Omental fat pad (tissue), 4 donors: ENCODE measurements at places on chromosomes 7 and 10.

GRCh38 chr7:87445897-87446296 lies 29.6 kb downstream of the ABCB4 start:
- no peak for DNase-seq

- no peak for DNase-seq
Measured at GRCh38 chr10:46520941-46521340, 35.5 kb downstream of the GPRIN2 start.

- DNase-seq = no peak
Measured at GRCh38 chr10:78829565-78829964, 239.2 kb upstream of the ZMIZ1 start.

DNA sequence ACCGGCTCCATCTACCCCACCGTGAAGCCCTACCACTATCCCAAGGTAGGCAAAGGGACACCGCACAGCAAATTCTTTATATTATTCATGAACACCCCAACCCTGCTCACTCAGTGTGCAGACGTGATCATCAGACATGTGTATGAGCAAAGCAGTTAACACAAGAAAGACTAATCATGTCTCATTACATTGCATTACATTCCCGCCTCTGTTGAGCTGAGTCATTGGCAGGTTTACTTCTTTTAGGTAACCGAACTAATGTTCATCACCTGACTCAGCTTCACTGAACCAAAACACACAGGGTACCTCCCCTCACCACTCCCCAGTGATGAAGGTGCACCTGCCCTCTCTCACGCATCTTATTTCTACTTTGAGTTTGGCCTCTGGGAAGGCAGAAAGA lies 233.4 kb downstream of the PAXIP1 start:
- no peak for DNase-seq

GRCh38 chr7:36639826-36640225 lies 84.5 kb downstream of the AOAH start:
- no peak for DNase-seq

GRCh38 chr7:92056286-92056685 lies 78.0 kb downstream of the CYP51A1 start:
- no peak for DNase-seq

DNA sequence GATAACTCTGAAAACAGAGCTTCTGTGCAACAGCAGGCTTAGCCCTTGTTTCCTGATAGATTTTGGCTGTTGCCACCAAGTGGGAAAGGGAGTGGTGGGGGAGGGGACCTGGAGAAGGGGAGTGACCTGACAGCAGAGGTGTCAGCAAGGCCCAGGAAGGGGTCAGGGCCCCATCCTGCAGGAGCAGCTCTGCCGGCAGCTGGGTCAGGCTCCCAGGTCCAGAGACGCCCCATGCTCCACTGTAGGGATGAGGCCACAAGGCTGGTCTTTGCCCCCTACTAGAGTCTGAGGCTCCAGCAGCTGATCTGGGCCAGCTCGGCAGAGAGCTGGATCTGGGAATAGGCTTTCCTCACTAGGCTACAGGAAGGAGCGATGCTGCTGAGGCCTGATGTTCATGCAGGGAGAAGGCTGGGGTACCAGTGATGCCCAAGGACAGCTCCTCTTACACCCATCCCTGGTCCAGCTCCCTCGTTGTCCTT lies 44.0 kb upstream of the ZMIZ1 start:
- no peak for DNase-seq

DNA sequence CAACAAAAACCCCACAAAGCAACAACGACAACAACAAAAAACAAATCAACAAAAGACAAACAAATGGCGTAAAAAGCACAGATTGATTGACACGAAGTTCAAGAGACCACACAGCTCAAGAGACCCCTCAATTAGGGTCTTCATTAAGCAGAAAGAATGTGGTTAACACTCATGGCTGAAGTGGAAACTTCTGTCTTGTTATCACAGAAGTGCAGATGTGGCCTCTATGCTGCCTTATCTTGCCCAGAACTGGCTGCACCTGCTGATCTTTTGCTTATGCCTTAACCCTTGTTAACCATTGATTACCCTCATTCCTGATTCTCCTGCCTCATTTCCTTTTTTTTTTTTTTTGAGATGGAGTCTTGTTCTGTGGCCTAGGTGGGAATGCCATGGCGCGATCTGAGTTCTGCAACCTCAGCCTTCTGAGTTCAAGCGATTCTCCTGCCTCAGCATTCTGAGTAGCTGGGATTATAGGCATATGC lies 3.5 kb upstream of the DAGLB start:
- DNase-seq = no peak

DNA sequence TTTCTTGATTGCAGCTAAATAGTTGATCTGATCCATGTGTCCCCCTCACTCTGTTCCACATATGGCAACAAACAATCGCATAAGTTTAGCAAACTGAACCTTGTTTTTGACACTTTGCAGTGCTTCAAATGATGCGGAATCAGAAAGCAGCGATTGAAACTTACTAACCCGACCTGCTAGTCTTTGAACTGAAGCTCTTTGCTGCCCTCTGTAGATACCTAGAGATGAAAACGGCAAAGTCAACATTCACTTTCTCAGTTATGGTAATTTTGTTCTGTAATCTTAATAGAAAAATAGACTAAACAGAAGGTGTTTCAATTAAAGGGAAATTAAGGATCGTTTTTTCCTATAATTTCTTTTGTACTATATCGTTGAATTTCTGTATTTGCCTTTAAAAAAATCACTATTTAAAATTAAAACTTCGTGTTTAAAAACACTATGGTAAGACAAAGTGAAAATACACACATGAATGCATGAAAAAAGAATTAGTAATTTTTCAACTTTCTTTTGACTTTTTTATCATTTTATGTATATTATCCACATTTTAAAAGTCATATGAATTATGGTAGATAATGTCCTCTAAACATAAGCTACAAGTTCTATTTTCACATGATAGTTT lies 276.5 kb downstream of the MAGI2 start:
- no peak for DNase-seq

- no peak for DNase-seq
Measured at GRCh38 chr7:105829681-105830322, 46.6 kb downstream of the ATXN7L1 start.

DNA sequence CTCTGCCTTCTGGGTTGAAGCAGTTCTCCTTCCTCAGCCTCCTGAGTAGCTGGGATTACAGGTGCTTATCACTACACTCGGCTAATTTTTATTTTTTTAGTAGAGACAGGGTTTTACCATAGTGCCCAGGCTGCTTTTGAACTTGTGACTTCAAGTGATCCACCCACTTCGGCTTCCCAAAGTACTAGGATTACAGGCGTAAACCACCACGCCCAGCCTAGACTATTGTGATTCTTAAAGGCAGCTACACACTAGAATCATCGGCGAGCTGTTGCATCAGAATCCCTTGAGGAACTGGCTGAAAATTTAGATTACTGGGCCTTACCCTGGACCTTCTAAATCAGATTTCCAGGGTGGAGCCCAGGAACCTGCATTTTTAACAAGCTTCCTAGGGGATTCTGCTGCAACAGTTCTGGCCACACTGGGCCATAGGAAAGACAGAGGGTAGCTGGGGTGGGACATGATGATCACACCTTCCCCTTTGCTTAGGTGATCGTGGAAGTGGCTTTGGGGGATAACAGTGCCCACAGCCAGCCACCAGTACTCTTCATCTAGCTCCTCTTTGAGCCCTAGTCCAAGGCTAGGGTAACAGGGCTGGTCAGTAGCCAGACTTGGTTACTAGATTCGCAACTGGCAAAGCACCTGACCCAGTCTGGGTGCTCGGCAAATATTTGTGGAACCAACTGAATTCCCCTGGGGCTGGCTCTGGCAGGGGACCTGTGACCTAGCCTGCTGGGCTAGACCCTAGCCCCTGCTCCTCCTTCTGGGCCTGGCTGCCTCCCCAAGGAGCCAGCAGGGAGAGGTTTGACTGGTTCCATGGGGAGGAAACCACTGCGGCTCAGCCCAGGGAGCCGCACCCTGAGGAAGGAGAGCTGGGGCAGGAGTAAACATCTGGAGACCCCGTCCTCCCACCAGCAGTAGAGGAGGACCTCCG lies 67.1 kb upstream of the DUSP5 start:
- no peak for DNase-seq

DNA sequence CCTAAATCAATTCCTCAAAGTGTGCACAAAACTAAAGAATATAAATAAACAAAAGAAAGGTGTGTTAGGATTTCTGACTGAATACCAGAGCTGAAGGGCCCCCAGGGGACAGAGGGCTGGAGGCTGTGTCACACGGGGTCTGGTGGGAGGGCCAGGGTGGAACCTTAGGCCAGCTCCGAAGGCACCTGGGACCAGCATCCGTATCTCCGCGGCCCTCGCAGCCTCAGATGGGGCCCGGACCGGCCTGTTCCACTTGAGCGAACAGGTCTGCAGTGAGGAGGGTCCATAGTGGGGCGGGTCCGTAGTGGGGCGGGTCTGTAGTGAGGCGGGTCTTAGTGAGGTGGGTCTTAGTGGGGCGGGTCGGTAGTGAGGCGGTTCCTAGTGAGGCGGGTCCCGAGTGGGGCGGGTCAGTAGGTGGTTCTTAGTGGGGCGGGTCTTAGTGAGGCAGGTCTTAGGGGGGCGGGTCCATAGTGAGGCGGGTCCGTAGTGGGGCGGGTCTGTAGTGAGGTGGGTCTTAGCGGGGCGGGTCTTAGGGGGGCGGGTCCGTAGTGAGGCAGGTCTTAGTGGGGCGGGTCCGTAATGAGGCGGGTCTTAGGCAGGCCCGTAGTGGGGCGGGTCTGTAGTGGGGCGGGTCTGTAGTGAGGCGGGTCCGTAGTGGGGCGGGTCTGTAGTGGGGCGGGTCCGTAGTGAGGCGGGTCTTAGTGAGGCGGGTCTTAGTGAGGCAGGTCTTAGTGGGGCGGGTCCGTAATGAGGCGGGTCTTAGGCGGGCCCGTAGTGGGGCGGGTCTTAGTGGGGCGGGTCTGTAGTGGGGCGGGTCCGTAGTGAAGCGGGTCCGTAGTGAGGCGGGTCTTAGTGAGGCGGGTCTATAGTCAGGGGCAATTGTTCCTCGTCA lies 15.1 kb downstream of the GPR146 start:
- DNase-seq = no peak

DNA sequence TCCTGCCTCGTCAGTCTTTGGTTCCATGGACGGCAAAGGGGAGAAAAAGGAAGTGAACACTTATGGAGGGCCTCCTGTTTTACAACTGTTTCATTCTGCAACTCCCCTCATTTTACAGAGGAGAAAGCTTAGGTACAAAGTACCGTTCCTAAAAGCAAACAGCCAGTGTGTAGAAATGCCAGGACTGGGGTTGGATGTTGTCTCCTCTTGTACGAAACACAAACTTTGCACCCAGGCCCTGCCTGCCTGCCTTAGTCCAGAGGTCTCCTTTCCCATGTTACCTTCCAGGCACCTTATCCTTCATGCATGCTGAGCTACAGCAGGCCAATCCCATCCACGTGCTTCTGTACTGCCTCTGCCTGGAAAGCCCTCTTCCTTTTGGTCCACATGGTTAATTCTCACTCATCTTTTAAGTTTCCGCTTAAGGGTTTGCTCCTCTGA lies 86.0 kb downstream of the ICA1 start:
- DNase-seq = no peak

GRCh38 chr7:12146813-12147212 lies 64.3 kb upstream of the TMEM106B start:
- DNase-seq = no peak

DNA sequence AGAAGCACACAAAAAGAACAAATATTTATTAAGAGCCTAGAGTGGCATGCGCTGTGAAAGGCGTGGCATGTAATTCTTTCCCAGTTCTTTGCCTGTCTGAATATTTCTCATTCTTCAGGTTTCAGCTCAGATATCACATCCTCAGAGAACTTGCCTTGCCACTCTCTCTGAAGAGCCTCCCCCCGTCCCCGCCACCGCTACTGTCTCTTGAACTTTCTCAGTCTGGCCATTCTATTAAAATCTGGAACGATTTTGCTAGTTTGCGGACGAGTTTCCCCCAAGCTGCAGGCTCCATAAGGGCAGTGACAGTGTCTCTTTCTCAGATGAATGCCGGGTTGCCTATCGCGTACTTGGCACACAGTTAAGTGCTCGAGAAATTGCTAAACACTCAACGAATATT lies 787 bp upstream of the PLEKHA1 start:
- DNase-seq = no peak

- DNase-seq = no peak
Measured at GRCh38 chr7:117874191-117874700, 1.0 kb upstream of the CTTNBP2 start.

- DNase-seq = no peak
Measured at GRCh38 chr10:61541960-61542359, 88.8 kb upstream of the TMEM26 start.

GRCh38 chr7:92709150-92709549 lies 119.0 kb upstream of the FAM133B start:
- DNase-seq = no peak

DNA sequence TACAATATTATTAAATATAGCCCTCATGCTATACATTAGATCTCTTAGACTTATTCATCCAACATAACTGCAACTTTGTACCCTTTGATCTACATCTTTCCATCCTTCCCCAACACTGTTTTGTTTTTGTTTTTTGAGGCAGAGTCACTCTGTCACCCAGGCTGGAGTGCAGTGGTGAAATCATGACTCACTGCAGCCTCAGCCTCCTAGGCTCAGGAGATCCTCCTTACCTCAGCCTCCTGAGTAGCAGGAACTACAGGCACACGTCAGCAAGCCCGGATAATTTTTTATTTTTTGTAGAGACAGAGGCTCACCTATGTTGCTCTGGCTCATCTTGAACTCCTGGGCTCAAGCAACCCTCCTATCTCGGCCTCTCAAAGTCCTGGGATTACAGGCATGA lies 53.3 kb downstream of the NT5C2 start:
- no peak for DNase-seq

DNA sequence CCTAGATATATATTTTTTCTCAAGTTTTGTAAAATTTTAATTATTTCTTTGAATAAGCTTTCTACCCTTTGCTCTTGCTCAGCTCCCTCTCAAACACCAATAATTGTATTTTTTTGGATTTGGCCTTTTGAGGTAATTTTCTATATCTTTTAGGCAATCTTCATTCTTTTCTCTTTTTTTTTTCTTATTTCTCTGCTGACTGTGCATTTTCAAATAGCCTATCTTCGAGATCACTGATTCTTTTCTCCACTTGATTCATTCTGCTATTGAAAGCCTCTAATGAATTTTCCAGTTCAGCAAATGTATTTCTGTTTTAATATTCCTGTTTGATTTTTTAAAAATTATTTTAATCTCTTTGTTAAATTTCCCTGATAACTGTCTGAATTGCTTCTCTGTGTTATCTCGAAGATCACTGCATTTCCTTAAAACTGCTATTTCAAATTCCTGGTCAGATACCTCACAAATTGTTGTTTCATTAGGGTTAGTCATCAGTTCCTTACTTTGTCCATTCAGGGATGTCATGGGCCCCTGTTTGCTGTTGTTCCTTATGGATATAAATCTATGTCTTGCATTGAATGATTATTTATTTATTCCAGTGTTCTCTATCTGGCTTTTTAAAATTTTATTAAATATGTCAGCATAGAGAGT lies 100.1 kb upstream of the UNC5B start:
- DNase-seq = no peak
